ENCODE measurements at places on chromosomes 3 and 15.

GRCh38 chr3:101072300-101072699, 79.1 kb upstream of the ABI3BP start:
- DNase-seq, result no peak

DNA sequence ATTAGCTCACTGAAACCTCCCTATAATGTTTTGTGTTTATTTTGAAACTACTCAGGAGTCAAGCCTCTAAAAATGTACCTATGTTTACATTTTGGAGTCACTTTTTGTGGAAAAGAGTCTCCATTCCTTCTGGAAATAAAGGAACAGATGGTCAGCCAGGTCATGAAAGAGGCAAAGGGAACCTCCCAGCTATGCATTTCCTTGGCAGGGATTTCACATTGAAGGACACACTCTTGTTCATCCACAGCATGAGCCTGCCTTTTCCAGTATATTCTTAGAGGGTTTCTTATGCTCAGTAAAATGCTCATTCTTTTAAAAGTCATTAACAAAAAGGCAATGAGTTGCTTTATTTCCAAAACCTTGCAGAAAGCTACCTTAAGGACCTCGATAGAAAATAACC, 20.8 kb downstream of the STAC start:
- DNase-seq, result no peak

DNA sequence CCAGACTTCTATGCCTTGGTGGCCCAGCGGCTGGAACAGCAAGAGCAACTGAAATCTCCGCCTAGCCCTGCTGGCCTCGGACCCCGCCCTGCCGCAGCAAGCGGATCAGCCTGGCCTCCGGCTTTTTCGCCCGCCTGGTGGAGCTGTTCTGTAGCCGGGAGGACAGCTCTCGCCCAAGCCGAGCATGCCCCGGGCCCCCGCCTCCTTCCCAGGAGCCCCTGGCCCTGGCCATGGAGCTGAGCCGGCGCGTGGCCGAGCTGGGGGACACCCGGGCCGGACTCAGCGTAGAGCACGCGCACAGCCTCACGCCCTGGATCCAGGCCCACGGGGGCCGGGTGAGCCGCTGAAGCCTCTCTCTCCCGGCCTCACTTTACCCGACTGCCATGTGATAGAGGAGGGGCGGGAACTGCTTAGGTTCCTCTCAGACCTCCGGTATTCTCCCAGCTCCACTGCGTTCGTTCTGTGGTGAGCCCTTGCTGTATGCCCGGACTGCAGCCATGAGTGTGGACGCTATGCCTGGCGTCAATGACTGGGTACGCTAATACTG, 24.1 kb upstream of the MRPL3 start:
- DNase-seq, result peak; percentile 68

DNA sequence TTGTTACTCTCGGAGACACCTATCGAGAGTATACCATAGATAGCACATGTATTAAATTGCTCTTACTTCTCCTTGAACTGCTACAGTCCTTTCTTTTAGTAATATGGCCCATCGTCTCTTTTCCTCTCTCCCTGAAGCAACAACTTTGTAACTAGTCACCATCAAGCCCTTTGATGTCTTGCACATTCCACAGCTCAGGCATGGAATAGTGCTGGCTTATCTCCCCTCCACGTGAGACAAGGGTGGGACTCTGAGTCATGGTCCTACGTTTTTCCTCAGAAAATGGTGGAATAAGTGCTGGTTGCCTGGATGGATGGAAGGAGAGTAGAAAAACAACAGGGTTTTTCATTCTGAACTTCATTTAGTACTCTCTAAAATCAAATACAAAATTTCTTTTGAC, 163.3 kb upstream of the MBNL1 start:
- DNase-seq, result no peak

DNA sequence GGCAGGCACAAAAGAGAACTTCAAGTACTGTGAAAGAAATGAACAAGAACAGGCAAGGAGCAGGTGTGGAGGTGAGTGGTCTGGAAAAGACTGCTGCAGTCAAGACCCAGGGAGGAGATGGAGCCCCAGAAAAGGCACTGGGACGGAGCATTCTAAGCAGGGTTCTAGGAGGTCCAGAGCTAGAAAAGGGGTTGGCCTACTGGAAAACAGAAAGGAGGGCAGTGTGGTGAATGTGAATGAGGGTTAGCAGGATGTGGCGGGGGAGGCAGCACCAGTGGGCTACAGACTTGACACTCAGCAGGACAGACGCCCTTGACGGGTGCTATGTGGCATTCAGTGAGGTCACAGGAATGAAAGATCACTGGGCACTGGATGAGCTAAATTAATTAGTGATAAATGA, 75.7 kb downstream of the SENP2 start:
- DNase-seq, result no peak

DNA sequence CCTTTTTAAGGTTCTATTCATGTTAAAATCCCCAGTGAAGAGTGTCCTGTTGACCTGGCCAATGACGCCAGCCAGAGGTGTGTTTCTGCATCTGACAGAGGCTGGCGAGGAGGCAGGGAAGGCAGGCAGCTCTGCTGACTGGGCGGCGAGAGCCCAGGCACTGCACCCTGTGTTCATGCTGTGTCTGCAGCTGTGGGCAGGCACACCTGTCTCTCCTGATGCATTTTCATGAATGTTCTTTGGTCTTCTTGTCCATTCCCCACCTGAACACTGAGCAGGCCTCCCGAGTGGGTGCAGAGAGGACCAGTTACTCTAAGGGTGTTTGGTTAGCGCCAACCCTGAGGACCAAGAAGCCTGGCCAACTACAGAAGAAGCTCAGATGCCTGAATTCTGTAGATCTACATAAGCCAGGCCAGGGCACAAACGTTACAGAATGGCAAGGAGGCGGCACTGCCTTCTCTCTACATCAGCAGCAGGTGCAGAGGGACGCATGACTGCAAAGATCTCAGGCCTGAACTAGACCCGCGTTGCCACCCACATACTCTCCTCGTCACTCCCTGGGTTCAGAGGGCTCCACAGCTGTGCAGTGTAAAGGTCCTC, 233.7 kb downstream of the OCA2 start:
- DNase-seq, result no peak

DNA sequence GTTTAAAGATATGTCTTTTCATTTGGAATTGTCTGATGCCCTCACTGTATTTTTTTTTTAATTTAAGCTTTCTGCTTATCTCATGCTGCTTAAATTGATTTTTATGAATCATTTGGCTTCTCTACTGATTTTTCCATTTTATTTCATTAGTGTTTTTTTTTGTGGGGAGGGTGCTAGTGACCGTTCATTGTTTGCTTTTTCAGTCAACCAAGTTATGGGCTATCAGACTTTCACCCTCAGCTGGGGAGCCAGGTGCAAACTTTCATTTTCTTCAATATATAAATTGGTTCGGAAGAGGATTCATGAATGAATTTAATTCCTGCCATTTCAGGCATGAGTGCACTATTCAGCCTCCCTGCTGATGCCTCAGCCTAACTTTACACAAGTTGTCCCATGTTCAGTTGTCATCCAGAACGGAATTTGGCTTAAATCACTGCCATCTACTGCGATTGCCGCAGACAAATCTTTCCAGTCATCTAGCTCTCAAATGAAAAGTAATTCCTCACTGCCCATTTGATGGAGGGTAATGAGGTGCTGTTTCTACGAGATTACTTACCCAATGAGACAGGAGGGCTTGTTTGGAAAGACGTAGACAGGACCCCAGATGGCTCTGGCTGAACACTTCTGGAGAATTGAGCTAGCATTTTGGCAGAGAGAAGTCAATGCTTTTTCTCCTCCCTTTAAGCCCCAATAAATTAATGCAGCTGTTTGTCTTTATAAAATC, 89.9 kb upstream of the RORA start:
- no peak for DNase-seq

DNA sequence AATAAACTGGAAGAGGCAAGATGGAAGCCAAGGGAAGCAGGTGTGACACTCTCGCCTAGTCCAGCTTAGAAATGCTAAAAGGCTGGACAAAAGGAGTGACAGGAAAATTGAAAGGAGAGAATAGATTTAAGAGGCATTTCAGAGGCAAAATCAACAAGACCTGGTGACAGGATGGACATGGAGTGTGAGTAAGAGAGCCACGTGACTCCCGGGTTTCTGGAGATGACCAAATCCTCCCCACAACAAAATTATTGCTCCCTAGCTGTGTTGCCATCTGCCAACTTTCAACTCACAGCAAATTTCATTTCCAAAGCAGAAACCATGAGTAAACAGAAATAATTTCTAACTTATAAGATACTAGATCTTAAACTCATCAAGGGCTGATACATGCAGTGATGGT, 52.6 kb downstream of the MTHFS start:
- no peak for DNase-seq

GRCh38 chr3:119585208-119585607, 5.9 kb downstream of the ADPRH start:
- DNase-seq, result no peak

- DNase-seq, result no peak
Observed at GRCh38 chr3:174700736-174701135, 158.4 kb upstream of the NAALADL2 start.

DNA sequence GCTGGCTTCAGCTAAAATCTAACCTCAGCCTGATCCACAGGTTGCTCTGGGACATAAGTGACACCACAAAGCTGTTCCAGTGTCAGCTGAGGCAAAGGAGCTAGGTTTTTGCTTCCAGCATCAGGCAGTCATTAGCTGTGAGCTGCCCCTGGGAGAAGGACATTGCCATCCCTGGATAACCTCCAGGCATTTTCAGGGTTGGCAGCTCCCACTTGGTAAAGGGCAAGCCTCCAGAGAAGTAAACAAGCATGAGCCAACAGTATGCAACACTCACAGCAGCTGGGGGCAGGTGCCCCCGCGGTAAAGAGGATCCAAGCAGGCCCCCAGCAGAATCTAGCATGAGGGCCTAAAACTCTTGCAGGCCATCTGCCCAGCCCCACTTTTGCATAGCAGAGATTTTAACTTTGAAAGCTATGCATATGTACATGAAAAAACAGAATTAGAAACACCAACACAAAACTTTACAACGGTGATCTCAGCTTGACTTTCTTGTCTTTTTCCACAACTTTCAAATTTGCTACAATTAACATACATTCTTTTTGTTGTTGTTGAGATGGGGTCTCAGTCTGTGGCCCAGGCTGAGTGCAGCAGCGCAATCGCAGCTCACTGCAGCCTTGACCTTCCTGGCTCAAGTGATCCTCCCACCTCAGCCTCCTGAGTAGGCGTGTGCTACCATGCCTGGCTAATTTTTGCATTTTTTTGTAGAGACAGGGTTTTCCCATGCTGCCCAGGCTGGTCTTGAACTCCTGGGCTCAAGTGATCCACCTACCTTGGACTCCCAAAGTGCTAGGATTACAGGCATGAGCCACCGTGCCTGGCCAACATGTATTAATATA, 83.8 kb upstream of the TPM1 start:
- peak; percentile 35 for DNase-seq

GRCh38 chr15:81197255-81197630, 564 bp downstream of the IL16 start:
- no peak for DNase-seq

GRCh38 chr15:88234711-88235110, 21.8 kb downstream of the NTRK3 start:
- DNase-seq, result no peak

GRCh38 chr3:194259982-194260766, 91.0 kb downstream of the CPN2 start:
- no peak for DNase-seq
